ENCODE measurements at places on chromosomes 1 and 21.

GRCh38 chr1:81179242-81179641, 621.5 kb upstream of the ADGRL2 start:
- no peak for DNase-seq

DNA sequence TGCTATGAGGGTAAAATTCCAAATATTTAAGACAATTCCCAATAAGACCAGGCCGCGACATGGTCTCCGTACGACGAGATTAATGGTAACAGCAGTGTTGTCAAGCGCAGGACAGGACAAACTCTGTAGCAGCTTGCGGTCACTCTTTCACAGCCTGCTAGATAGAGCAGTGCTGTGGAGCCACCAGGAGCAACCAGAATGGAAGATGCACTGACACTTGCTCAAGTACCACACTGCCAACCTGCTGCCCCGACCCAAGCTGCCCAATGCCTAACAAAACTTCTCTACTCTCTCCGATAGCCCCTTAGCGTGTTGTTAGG, 636 bp downstream of the WARS2 start:
- no peak for DNase-seq

- no peak for DNase-seq
These were observed 37.1 kb downstream of the SNX7 start for GRCh38 chr1:98698625-98699024.

- no peak for DNase-seq
These were observed 273.0 kb downstream of the LTN1 start for GRCh38 chr21:28719723-28720122.

GRCh38 chr1:75341537-75341936, 207.3 kb downstream of the LHX8 start:
- no peak for DNase-seq

DNA sequence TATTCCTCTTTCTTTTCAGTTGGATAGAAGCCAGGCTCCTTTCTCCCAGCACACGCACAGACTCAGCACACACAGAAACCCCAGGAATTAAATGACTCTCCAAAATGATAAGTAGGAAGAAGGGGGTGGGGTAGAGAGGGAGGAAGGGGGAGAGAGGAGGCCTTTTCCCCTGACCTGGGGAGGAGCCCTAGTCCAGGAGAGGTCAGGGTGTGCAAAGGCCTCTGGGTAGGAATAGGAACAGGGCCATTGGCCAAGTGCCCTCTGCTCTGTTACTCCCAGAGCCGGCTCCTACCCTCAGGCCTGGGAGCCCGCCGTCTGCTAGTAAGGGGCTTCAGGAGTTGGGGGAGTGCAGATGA, 35.6 kb upstream of the PUM1 start:
- no peak for DNase-seq

- no peak for DNase-seq
These were observed 9.8 kb downstream of the GREM2 start for GRCh38 chr1:240602189-240602588.

DNA sequence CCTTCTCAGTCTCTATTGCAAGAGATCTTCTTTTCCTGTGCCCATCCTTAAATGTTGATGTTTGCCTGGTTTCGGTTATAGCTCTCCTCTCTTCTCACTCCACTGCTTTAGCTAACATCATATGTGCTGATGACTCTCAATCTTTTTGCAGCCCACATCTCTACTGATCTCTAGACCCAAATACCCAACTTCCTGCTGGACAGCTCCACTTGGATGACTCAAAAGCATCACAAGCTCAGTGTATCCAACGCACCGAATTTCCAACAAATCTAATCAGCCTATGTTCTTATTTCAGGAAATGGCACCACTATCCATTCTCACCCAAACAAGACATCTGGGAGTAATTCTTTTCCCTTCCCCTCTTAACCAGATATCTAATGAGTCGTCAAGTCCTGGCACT, 79.1 kb upstream of the ARTN start:
- no peak for DNase-seq

- DNase-seq, result no peak
These were observed 159.4 kb upstream of the UBE2U start for GRCh38 chr1:64043976-64044375.

- DNase-seq, result no peak
These were observed 9.7 kb downstream of the BCL9 start for GRCh38 chr1:147551036-147551435.

GRCh38 chr1:201539561-201540431, 869 bp downstream of the NAV1 start:
- DNase-seq, result no peak

GRCh38 chr1:155499953-155500639, 62.5 kb downstream of the ASH1L start:
- DNase-seq, result peak; percentile 26

DNA sequence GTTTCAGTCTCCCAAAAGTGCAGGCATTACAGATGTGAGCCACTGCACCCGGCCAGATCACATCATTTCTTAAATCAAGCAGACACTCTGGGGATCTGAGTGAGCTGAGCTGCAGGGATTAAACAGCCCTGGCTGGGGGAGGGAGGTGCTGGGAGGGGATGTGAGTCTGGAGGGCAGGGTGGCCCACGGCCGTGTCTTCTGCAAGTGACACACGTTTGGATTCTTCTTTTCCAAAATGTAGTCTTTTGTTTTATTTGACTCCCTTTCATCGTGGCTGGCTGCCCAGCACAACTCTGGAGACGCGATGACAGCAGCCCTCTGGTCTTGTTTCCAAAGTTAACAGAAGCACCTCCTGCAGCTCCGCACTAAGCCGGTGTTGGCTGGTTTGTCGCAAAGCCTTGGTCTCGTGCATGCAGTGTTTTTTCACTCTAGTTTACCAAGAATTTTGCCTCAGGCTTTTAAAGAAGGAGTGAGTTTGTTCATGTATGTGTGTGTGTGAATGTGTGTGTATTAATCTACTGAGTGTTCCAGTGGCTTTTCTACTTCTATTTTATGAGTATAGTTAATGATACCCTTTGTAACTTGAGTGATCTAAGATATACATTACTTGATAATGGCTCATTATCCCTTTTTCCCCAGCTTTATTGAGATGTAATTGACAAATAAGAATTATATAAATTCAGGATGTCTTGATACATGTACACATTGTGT, 2.8 kb upstream of the KRTAP10-5 start:
- no peak for DNase-seq

GRCh38 chr21:16969636-16970035, 543.2 kb upstream of the CXADR start:
- no peak for DNase-seq

DNA sequence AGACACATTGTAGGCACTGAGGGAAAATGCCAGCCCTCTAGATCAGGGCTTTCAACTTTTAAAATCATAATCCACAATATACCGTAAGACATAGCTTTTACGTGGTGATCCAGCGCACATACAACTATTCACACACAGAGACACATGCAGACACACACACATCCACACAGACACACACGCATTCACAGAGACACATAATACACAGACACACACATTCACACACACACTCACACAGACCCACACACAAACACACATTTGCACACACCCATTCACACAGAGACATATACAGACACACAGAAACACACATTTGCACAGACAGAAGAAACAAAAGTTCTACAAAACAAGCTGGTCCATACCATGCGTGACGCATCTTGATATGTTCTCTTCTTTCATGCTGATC, 244.5 kb downstream of the RHOU start:
- DNase-seq, result no peak

DNA sequence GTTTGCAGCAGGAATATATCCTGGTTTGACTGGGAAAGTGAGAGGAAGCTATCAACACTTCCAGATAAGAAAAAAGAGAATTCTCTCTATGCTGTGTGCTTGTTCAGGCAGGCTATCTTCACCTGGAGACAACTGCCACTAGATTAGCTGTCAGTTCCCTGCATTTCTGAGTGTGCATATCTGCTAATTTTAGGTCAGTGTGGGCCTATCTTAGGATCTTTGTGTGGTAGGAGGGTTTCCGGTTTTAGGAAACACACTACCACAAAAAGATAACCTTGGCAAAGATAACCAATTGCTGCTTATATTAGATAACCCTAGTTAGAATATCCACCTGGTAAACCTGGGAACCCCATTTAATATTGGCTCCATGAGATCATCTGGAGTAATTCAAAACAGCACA, 22.5 kb upstream of the GBP5 start:
- DNase-seq, result no peak

DNA sequence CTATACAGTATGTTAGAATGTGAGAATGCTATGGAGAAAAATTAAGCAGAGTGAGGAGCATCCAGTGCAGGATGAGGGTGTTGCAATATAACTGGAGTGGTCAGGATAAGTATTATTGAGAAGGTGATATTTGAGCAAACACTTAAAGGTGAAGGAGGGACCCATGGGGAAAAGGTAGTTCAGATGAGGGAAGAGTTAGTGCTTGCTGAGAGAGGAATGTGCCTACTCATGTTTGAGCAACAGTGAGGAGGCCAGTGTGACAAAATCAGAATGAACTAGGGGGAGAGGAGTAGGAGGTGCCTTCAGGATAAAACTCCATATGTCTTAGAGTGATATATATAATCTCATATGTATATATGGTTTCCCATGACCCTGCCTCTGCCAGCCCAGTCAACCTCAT, 6.2 kb upstream of the TRIM45 start:
- no peak for DNase-seq

DNA sequence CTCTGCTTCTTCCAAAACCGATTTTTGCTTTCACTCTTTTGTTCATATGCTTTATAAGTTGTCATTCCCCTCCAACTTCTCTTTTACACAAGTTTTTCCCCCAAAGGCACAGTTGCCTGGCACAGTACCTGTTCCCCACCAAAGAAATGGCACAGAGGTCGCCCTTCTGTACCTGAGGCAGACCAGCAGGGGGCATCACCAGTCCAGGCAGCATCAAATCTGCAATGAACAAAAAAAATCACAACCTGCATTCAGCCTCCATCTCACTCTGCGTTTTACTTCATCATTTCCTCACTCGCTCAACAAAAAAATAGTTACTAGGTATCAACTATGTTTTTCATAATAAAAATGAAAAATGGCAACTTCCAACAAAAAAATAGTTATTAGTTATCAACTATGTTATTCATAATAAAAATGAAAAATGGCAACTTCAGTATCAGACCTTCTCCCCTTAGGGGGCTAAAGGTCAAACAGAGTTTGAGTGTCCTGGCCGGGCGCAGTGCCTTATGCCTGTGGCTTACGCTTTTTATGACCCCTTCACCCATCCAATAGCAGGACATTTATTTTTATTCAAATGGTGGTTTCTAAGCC, 4.1 kb downstream of the EIF2D start:
- peak; percentile 12 for DNase-seq

DNA sequence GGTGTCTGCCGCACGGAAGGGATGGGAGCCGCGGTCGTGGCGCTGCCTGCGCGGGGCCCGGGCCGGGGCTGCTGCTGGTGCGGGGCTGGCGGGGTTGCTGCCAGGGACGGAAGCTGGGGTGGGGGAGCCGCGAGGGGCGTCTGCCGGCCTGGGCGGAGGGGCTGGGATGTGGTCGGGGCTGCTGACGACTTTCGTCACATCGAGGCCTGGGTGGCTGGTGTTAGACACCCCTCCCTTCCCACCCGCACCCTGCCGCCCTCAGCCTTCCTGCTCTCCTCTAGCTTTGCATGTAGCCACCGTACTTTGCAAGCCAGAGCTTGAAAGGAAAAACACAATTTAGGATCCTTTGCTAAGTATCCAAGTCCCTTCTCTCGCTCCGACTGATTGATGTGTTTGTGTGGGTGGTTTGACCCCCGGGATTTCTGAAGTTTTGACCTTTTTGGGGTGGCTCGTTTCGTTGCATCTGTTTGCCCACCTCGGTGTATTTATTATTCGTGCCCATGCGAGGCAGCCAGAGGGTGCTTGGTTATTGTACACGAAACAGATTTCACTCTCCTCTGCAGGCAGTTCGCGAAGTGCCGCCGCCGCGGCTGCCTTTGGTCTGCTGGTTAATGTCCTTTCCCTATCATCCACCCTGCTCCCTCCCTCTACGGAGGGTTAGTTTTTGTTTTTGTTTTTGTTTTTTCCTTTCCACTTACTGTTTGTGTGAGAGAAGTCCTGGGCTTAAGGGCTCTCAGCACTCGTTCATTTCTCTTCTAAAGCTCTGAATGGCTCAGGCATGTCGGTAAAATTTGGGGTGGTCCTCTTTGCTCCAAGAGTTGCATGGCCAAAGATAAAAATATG, 868 bp downstream of the C1orf21 start:
- peak; percentile 1 for DNase-seq

- DNase-seq, result no peak
These were observed 477.6 kb upstream of the B3GALT2 start for GRCh38 chr1:193663965-193664364.

GRCh38 chr1:45326627-45327623, at the start of gene HPDL:
TSS of gene HPDL (plus strand) at chr1:45326895. CDS start at chr1:45327149, 254 bp downstream.
- no peak for DNase-seq

- DNase-seq, result peak; percentile 62
These were observed 9.5 kb upstream of the SLC2A5 start for GRCh38 chr1:9078752-9079500.

- no peak for DNase-seq
These were observed 423.4 kb upstream of the CHRM3 start for GRCh38 chr1:238962941-238963340.

DNA sequence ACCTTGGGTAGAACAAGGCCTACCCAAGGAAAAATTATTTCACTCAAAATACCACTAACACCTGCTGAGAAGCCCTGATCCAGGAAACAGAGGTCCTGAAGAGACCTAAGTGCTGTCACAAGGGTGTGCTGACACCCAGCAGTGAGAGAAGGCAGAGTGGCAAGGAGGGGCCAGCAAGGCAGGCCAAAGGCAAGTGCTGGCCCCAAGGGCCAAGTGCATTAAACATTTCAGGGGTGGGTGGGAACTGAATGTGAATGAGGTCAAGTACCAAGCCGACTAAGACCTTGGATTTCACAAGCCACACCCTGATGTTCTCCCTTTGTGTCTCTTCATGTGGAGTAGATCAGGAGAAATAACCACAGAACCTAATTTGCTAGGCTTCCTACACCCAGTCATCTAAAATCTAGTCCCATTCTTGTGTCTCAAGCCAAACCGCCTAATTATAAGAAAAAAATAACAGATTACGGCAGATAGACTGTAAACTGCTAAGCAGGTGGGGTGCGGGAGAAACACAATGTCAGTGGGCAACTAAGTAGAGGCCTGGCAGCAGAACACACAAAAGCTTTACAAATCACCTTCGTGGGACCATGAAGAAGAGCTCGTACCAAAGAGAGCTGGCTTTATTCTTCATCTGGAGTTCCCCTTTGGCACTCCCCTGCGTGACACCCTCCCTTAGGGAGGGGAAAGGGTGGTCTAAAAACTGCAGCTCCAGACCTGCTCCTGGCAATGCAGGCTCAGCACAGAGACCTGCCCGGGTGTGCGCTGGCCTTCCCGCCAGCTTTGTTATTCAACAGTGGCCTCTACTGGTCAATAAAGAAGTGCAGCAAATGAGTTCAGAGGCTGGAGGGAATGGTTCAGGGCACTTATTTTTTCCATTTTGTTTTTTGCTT, 8.7 kb downstream of the UBE2G2 start:
- peak; percentile 37 for DNase-seq

DNA sequence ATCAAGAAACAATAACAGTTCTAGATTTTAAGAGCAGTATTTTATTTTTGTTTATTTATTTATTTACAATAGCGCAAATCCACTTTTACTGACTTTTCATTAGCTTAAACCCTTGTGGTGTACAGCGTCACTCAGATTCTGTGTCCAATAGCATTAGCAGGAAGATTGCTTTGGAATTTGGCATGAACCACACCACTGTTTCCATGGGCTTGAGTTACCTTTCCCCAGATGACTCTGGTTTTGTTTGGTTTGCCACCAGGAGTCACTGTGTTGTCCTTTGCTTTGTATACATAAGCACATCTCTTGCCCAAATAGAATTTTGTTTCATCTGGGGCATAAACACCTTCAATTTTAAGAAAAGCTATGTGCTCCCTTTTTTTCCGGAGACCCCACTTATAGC, 25.9 kb upstream of the SNRPE start:
- no peak for DNase-seq
